ENCODE measurements at places on chromosomes 5 and 9. TPM values are rescaled to one million over a fixed set of nuclear protein-coding genes. Genes with fewer than 3 reads are reported as not detected.

SRD5A1 gene
- total RNA-seq, result 5.2 TPM

ADGRD2 gene
- not detected for total RNA-seq

ECSCR gene
- total RNA-seq, result not detected

THBS4 gene
- total RNA-seq, result 0.18 TPM

NRG2 gene
- not detected for total RNA-seq

ANGPTL2 gene
- 3.0 TPM for total RNA-seq

PCYOX1L gene
- total RNA-seq, result 16.8 TPM

FRMD3 gene
- 0.86 TPM for total RNA-seq

LCN10 gene
- not detected for total RNA-seq

GABRP gene
- total RNA-seq, result not detected

STOM gene
- total RNA-seq, result 97.4 TPM

NIM1K gene
- total RNA-seq, result under 0.01 TPM
